RWPE1 (cell line): ENCODE measurements at places on chromosomes 5 and 9.

GRCh38 chr9:120742951-120743416, 28.7 kb upstream of the MEGF9 start:
- peak; percentile 66 for DNase-seq

GRCh38 chr9:64128572-64128971, 1156.4 kb downstream of the FOXD4L5 start:
- no peak for DNase-seq

GRCh38 chr5:11052871-11053270, 291.8 kb upstream of the DAP start:
- DNase-seq = no peak

DNA sequence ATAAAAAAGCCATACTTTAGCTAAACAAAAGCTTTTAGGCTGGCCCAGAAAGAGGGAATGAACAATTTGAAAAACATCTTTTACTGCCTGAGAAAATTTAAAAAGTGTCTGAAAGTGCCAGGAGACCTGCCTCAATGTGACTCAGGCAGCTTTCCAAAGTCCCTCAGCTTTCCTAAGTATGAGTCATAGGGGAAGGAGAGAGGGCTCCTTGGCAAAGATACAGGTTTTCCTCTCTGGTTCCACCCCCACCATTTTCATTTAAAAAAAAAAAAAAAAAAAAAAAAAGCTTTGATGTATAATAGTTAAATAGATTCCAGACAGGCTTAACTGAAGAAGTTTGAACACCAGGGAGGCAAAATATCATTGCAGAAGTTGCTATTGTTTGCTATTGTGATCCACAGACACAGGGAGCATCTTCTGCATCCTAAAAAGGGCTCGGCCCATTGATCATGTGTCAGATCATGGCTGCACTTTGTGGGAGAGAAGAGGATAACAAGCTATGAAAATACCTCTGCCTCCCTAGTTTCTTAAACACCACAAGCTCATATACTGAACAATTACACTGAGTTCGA, 71.5 kb downstream of the MRPS27 start:
- peak; percentile 86 for DNase-seq

DNA sequence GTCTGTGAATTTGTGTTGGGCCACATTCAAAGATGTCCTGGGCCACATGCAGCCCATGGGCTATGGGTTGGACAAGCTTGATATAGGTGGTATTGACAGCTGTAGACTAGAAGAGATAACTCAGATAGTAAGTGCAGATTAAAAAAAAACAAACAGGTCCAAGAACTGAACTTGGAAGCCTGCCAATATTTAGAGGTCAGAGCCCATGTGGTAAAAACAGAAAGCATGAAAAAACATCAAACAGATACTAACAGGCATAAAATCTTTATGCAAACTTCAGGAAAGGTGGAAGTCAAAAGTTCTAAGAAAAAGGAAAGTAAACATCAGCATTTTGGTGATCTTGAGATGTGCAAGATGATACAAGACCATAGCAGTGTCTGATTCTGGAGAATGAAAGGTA, 155.1 kb upstream of the NR4A3 start:
- DNase-seq = no peak

DNA sequence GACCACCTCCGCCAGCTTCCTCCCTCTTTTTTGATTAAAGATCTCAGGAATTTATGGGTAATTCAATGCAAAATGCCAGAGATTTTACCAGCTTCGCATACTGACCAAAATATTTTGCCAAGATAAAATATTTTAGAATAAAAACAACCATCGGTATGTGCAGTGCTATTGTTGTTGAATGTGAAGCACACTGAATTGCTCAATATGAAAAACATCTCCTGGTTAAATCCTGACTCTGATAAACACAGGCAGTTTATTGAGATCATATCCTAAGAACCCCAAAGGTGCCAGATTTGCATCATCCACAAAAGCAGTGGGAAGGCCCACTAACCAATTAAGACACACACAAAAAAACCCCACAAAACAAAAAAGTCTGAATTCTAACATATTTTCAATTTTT, 202.4 kb downstream of the GLIS3 start:
- no peak for DNase-seq

DNA sequence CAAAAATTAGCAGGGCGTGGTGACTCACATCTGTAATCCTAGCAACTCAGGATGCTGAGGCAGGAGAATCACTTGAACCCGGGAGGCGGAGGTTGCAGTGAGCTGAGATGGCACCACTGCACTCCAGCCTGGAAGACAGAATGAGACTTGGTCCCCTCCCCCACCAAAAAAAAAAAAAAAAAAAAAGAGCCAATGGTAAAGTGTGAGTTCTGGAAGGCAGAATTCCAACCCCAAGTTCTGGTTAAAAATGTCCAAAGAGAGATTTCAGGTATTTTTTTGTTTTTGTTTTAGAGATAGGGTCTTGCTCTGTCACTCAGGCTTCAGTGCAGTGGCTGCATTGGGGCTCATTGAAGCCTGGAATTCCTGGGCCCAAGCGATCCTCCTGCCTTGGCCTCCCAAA, 1.6 kb upstream of the SET start:
- no peak for DNase-seq

- DNase-seq = no peak
Observed at GRCh38 chr5:122367456-122367855, 55.4 kb downstream of the SNCAIP start.
